AG04450 (cell line): ENCODE measurements at places on chromosomes 16 and 17.
A peak's percentile ranks its signal among the peaks of the same experiment; 100 is the strongest.

- DNase-seq: no peak
These were observed at the start of gene BCL6B for GRCh38 chr17:7022781-7023571. Gene BCL6B, plus strand, starts transcription at chr17:7023050. Its CDS starts 622 bp downstream, at chr17:7023672.

GRCh38 chr16:54937671-54938211, 7.1 kb downstream of the IRX5 start:
- DNase-seq: no peak

DNA sequence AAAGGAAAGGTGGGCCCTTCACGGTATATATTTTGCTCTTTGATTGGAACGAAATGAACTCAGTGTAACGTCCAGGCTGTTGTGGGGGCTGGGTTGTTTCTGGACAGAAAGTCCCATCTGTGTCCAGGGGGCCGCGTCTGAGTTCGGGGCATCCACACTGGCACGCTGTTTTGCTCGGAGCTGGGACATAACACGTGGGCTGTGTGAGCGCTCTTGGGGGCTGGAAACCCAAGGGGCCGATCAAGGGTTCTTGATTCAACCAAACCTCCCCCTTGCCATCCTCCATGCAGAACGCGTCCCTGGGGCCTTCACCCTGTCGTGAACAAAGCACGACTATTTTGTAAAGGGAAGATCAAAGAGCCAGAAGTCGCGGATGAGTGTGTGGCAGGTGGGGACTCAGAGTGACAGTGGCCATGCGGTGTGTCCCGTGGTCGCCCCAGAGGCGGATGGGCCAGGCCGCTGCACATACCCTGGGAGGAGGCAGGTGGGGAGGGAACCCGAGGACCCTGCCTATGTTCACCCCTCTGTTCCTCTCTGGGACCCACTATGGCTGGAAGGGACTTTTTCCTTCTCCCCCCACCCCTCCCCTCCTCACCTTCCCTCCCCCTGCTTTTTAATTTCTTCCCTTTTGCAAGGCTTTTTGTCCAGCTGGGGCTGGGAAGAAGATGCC, 387.2 kb downstream of the SEC14L1 start:
- DNase-seq: no peak

DNA sequence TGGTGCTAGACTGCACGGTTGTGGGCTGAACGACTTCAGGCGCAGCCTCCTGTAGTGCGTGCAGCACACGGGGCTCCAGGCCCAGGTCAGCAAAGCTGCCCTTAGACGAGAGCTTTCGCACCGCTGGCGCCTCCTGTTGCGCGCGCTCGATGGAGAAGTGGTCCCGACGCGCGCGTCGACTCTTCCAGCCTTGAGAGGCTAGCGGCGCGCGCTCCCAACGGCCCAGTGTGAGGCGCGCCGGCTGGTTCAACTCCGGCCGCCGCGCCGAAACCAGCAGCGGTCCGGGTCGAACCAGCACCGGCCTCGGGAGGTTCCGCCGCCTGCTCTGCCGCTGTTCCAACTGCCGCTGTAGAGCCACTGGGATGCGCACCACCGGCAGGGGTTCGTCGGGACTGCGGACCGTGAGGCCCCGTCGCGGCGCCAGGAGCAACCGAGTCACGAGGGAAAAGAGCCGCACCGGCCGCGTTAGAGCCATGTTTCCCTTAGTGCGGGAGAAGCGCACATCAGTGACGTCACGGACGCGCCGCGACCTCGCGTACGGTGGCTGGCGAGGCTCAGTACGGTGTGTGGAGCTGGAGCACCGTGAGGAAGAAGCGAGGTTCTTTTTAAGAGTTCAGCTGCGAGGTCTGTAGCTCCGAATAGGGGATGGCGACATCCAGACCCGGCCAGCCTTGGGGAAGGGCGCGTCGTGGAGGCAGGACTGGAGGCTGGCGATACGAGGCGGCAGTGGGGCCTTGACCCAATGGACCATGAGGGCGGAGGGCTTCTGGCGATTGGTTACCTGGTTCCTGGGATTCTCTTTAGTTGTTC, at the start of the genes DDX28 and DUS2:
Gene DDX28, minus strand, starts transcription at position 505 of the 810 bp plus-strand sequence. Its CDS starts 30 bp downstream, at position 475.
Gene DUS2, plus strand, starts transcription at position 557 of the 810 bp plus-strand sequence. CDS start 14,740 bp downstream, outside the sequence.
- peak; percentile 79 for DNase-seq

DNA sequence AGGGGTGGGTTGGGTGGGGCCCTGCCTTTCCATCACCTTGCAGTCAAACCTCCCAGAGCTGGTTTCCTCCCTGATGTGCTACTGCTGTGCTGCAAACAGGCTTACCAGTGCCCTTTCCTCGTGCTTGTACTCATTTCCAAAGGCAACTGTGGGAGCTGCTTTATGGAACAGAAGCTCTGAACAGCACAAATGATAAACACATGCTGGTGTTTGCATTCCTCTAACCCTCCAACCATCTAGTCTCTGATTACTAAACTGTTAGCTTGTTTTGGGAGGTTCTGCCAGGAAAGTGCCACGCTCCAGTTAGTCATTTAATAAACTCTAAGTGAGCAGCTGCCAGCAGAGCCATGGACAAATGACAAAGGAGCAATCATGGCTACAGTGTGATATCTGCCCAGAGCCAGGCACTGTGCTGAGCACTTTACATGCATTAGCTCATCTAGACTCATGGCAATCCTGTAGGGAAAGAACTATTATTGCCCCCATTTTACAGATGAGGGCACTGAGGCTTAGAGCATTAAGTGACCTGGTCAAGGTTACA, 110.4 kb downstream of the VAT1L start:
- peak; percentile 81 for DNase-seq

- DNase-seq: peak; percentile 29
These were observed 7.6 kb downstream of the MRM1 start for GRCh38 chr17:36608794-36609497.

DNA sequence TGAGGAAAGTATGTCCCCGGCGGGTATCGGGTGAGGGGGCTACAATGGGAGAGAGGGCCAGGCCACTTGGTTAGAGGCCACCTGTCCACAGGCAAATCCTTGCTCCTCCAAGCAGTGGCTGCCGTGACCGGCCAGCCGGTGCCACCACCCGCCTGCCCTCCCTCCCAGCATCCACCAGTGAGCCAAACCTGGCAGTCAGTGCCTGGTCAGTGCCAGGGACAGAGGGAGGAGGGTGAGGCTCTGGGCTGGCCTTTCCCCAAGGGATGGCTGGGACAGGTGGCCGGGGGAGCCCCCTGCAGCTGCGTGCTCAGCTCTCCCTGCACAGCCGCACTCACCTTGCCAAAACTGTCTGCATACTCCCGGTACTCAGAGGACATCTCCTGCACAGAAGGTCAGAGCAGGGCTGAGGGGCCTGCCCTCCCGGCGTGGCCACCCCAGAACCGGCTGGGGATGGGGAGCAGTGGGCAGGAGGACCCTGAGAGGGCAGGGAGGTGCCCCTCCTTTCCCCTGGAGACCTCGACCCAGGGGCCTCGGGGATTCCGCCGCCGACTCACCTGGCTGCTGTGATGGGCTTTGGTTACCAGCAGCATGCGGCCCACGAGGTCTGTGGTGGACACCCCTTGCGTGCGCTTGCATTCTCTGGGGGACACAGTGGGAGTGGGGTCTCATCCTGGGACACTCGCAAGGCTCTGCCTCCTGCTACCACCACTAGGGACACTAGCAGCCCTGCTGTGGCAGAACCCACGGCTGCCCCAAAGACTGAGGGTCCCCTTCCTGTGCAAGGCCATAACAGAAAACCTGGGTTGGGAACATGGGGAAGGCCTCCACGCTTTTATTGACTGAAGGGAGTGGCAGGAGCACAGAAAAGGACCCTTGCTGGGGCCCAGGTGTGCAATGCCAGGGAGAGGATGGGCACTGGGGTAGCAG, 3.7 kb downstream of the PCYT2 start:
- no peak for DNase-seq

- peak; percentile 61 for DNase-seq
These were observed 137.9 kb downstream of the CDH11 start for GRCh38 chr16:64983963-64984362.

DNA sequence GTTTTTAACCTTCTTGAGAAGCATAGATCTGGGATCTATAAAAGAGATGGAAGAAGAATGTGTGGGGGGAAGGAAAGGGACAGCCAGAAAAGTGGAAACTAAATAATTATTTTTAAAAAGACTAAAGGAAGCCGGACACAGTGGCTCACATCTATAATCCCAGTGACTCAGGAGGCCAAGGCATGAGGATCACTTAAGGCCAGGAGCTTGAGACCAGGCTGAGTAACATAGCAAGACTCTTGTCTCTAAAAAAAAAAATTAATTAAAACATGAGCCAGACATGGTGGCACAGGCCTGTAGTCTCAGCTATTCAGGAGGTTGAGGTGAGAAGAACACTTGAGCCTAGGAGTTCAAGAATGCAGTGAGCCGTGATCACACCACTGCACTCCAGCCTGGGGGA, 335.1 kb downstream of the GRIN2A start:
- no peak for DNase-seq

- DNase-seq: no peak
These were observed 2.9 kb downstream of the CCDC154 start for GRCh38 chr16:1441391-1441829.

DNA sequence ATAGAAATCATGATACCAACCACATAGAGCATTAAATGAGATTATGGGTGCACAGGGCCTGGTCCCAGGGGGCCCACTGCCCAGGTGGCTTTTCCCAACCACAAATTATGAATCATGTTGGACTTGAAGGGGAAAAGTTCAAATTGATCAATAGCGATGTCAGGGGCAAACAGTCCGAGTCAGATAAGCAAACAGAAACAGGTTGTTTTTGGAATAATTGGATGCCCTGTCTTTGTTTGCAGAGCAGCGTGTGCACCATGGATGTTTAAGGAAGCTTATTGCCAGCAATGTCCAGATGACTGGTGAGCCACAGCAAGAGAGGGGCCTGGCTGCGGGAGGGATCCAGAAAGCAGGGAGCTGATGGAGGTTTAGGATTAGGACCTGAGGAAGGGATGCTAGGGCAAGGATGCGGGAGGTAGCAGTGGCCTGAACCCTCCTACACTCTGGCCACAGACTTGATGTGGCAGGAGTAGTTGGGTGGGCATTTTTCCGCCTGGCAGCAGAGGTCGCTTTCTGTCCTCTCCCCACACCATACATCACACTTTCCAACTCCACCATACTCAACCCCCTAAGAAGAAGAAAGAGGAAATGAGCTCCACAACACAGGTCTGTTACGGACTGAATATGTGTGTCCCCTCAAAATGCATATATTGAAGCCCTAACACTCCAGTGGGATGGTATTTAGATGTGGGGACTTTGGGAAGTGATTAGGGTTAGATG, 266.4 kb upstream of the RPL38 start:
- no peak for DNase-seq

- no peak for DNase-seq
These were observed 5.6 kb downstream of the POLG2 start for GRCh38 chr17:64491034-64491860.

GRCh38 chr17:64420143-64420670, 28.7 kb upstream of the MILR1 start:
- peak; percentile 67 for DNase-seq

DNA sequence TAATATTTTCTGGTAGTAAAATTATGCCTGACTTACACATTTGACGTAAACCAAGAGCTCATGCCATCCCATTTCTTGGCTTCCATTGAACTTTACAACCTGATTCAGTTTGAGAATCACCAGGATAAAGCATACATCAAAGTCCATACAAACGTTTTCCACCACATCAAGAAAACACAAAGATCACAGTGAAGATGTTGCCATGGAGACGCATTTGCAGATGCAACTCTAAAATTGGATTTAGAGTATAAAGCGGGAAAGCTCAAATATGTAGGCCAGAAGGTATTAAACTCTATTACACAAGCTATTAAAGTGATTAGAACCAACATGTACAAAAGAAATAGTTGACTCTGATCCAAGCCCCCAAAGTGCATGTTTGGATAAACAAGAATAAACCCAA, 10.4 kb downstream of the C16orf46 start:
- no peak for DNase-seq

DNA sequence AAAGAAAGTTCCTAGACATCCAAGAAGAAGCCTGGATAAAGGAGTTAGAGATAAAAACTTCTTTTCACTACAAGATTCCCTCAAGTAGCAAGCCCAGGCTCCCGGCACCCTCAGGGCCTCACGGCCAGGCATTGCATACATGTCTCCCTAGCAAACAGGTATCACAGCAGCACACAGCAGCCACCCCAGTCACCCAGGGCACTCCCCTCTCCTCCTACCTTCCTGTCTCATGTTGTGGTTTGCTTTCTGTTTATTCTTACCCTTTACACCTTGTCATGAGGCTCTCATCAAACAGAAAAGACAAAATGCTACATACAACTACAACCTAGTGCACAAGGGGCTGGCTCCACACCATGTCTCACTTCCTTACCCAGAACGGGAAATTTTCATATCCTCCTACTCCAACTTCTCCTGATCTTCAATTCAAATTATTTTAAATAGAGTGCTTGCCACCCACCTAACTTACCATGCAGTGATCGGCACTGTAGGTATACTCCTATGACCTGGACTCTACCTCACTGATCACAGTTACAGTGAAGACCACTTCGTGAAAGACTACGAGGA, 42.7 kb downstream of the XPO6 start:
- DNase-seq: no peak

- peak; percentile 69 for DNase-seq
These were observed 28.4 kb downstream of the CDH13 start for GRCh38 chr16:82655072-82655714.

DNA sequence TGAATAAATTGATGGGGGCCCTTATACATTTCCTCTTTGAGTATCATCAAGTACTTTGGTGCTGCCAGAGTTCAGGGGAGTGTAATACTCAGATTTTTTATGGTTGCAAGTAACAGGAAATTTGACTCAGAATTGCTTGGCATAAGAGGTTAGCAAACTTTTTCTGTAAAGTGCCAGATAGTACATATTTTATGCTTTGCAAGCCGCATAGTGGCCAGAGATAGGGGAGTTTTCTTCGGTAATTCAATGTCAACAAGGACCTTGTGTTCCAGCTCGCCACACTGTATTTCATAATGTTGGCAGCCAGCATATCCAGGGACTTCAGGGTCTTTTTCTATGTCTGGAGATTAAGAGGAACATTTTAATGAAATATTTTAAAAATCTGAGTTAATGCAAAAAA, 51.0 kb upstream of the MARCHF10 start:
- no peak for DNase-seq
